ENCODE measurements at places on chromosomes 13 and 19.

GRCh38 chr19:22735911-22736645, 47.9 kb downstream of the ZNF99 start:
- DNase-seq, result no peak

DNA sequence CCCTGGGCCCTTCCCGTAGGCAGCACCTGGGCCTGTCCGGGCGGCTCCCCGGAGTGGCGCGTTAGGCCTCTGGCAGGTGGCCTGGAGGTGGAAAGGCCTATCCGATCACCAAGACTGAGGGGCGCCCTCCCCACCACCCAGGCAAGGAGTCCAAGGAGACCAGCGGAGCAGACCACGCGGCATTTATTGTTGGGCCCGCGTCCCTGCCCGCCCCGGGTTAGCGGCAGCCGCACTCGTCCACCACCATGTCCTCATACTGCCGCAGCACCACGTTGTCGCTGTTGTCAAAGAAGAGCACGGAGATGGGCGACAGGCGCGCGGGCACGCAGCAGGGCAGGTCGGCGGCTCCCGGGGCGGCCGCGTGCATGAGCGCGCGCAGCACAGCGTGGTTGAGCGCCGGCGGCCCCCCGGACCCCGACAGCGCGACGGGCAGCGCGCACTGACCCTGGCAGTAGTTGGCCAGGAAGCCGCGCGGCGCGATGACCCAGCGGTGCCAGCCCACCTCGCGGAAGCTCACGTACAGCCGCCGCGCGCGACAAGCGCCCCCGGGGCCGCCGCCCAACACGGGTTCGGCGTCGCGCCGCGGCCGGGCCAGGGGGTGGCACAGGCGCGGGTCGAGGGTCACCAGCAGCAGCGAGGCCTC, 27.5 kb downstream of the CERS1 start:
- no peak for DNase-seq

DNA sequence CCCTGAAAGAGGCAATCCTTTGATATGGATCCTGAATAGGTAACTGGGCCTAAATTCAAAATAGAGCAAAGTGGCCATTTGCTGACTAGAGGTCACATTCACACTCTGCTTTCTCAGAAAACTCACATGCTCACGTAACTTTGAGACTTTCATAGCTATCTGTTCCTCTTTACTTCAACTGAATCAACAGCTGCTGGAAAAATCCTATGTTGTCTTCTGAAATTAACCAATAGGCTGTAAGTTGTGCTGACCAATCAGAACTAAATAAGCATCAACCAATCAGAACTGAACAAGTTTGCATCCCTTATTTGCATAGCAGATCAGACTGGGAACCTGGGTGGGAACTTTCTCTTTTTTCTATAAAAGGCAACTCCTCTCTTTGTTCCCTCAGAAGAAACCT, 24.0 kb upstream of the TBC1D4 start:
- DNase-seq, result no peak

DNA sequence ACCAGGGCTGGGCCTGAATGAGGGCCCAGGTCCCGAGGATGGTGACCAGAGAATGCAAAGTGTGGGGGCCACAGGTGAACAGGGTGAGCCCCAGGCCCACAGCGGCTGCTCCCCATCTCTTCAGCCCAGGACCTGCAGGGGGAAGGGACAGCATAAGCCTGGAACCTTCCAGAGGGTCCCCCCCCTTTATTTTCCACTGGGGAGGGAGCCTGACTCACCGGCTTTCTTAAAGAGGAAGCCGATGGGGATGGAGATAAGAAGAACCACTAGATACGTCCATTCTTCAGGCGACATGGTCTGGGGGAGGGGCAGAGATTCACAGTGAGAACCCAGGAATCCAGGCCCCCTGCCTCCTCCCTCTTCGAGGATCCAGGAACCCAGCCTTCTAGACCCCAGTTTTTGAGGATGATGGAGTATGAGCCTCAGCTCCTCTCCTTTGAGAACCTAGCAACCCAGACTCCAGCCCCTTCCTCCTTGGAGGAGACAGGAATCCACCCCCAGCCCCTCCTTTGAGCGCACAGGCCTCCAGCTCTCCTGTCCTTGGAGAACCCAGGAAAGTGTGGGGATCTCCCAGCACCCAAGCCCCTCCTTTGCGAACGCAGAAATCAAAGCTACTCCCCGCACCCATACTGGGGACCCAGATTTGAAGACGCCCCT, 1.0 kb downstream of the MBOAT7 start:
- no peak for DNase-seq

DNA sequence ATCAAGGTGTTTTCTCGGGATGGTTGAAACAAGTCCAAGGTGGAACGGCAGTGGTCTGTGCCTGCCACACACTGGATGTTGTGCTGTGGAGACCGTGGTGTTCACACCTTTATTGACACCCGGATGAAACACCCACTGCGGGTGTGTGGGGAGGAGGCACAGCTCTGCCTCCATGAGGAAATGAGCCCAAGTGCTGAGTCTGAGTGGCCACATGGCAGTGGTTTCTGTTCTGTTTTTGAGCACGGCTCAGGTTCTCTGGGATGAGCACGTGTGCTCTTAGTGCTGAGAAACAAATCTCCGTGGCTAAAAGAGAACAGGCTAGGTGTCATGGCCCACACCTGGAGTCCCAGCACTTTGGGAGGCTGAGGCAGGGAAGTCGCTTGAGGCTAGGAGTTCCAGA, 29.5 kb downstream of the UPF1 start:
- DNase-seq, result no peak

DNA sequence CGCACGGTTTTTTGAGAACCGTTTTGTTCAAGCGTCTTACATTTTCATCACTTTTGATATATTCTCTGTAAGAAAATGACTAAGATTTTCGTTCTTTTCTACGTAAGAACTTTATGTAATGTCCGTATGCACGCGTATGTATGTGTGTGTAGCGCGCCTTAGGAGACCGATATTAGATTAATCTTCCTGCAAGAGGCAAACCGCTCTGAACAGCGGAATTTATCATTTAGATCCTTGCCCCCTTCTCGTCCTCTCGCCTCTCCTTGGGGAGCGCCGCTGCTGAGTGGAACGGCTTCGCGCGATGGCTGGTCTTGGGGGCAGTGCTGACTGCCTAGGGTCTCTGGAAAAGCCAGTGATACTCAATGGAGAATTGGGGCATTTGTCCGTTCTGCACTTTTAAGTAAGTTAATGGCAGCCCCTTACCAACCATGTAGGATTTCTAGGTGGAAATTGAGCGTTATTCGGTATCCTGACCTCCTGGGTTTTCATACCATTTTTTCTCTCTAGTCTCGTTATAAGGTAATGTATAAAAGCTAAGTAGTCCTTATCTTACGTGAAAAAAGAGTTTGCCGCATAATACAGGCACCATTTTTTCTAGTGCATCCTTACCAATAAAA, 4.7 kb downstream of the MAB21L1 start:
- DNase-seq, result no peak

DNA sequence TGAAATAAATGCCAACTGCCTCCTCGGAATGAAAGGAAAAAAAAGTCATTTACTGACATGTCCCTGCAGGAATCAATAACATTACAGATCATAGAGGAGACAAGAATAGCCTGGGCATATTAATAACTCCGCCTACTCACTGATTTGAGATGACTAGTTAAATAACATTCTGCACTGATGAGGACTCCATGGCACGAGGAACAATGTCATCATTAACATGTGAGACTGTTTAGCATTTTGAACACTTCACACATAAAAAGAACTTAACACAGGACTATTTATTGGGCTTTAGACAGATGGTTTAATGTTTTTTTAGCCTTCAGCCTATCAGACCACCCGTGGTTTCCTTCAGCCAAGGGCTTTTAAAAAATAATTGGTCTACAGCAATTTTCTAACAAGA, 170.1 kb downstream of the OLFM4 start:
- no peak for DNase-seq

DNA sequence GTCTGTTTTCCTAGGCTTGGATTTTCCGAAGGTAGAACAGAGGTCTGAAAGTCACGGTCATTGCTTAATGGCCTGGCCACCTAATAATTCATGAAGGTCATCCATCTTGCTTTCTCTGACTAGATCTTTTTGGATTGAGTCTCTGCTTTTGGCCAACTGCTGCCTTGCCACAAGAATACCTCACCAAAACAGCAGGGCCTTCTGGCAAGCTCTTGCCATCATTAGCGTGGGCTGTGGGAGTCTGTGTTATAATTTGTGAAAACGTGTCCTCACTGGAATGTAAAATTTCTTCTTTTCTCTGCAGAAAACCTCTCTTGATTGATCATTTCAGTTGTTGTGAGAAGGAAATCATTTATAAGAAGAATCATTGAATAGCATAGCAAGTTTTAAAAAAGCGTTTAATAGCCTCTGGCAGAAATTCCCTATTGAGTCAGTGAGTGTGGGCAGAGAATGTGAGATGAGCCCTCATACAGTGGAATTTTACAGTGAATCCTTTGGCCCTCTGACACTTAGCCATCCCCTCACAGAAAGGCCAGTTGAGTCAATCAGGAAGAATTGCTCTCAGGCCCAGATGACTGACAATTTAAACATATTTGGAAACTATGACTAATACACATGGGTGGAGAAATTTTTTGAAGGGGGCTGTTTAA, 43.2 kb upstream of the ERICH6B start:
- no peak for DNase-seq

- DNase-seq, result no peak
These were observed 155.5 kb downstream of the PCCA start for GRCh38 chr13:100244431-100244830.

DNA sequence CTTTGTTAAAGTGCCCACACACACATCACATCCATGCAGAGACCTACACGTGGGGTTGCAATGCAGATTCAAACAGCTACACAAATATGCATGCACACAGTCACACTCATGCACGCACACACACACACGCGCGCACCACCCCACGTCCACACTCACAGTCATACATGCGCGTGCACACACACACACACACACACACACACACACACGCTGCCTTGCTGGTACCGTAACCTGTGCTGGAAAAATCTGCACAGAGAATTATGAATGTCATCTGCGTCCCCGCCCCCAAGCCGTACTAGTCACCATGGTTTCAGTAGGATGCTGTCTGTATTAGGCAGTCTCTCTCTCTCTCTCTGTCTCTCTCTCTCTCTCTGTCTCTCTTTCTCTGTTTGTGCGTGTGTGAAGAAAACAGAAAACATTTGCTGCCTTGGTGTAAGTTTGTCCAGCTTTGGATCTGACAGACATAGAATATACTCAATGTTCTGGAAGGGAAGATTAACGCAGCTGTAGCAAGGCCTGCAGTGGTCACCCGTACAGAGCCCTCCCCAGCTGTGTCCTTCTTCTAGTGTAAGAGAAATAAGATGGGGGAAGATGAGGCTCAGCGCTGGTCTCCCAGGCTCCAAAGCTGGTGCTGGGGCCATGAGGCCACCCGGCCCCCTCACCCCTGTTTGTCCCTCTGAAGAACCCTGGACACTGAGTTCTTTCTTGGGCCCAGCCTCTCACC, 26.4 kb upstream of the DPP9 start:
- DNase-seq, result no peak

GRCh38 chr19:23436318-23436717, 41.0 kb upstream of the ZNF91 start:
- DNase-seq, result no peak

DNA sequence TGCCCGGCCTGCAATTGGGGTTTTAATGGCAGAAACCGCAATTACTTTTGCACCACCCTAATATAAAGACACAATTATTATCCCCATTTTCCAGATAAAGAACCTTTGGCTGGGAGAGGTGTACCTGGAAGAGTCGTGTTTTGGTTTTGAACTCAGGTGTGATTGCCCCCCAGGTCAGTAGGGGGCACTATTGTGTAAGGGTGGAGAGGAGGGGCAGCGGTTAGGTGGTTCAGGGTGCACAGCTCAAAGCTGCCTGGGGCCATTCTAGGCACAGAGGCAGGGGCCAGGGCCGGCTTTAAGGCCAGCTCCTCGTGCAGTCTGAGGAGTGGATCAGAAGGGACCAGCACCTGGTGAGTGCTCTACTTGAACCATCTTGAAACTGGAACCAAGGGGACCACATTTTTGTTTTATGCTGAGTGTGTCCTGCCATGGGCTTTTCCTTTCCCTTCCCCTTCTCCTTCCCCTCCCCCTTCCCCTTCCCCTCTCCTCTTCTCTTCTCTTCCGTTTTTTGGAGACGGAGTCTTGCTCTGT, 5.8 kb upstream of the FCGRT start:
- DNase-seq, result peak; percentile 36

DNA sequence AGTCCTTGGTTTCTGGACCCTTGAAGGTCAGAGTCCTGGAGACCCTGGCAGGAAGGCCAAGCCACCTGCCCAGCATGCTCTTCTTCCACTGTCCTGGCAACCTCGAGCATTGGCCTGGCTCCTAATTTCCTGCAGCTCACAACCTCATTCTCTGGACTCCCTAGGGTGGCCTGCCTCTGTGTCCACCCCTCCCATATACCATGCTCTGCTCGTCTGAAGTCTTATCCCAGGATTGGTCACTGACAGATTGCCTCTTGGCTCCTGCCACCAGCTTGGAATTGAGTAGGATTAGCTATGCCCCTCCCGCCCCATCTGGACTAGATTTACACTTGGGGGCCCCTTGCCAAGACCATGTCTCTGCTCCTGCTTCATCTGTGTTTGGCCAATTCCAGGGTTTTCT, 17.1 kb upstream of the WASF3 start:
- no peak for DNase-seq

- no peak for DNase-seq
These were observed 233.9 kb upstream of the TSHZ3 start for GRCh38 chr19:31583148-31583547.

DNA sequence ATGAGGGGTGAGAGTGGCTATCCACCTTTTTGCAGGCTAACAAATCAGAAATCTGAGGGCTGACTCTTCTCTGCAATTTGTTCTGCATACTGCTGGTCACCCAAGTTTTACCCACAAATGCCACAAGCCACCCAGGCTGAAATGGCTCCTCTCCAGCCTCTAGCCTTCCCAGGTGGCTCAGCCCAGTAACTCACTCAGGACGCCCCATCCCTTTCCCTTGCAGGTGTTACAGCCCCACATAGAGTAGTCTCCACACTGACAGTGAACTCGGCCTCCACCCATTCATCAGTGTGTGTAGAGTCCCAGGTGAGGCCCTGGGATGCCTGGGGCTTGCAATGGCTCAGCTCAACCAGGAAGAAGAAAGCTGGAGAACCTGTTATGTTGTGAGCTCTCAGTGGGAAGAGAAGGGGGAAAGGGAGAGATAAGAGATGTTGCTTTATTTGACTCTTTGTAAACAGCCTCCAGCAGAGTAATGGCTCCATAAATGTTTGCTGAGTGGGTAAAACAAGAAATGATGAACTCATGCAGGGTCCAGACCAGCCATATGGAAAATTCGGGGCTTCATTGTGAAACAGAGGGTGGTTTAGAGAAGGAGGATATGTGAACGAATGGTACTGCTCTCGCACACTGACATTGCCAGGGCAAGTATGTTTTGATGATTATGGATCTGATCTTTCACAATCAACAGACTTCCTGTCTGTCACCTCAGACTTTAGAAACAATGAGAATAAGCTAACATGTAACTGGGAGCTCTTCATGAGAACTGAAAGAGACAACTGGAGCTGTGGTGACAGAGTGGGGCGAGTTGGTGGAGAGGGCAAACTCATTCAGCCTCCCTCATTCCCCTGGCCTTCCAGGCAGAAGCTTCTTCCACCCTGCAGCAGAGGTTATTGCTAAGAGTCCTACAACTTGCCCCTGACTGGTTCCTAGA, 74.2 kb upstream of the RFC3 start:
- DNase-seq, result no peak

All from NCI-H345 (cell line).